ENCODE measurements at places on chromosomes 5 and 9. TPM values are rescaled to one million over a fixed set of nuclear protein-coding genes. Genes with fewer than 3 reads are reported as not detected.
A peak's percentile ranks its signal among the peaks of the same experiment; 100 is the strongest.

DNA sequence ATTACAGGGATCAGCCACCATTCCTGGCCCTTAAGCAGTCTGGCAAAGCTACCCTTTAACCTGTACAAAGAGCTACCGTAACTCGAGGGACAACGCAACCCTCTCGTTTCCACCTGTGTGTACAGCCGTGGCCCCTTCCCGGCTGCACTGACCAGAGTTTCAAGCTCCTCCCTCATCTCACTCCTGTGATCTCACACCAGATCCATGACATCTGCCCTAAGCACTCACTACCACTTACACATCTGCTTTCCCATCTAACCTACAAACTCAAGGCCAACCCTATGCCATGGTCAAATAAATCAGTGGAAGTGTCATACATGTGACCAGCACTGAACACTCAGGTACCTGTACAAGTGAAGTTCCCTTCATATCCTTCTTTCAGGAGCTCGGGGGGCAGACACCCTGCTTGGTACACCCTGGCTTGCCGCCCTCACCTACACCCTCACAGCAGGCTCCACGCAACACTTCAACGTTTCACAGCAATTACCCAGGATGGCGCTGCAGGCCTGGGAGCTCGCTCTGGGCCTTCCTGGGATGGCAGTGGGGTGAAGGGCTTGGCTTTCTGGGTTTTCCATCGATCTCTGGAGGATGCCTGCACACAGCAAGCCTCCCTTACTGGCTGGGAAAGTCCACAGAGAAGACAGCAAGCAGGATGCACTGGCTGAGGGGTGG, 61.7 kb downstream of the PRRT1B start:
- no peak overlapping the region for H3K4me3 ChIP-seq
- H3K4me1 ChIP-seq, result peaks cover 17% of the 10 kb centered on the region
- no peaks in the 10 kb centered on the region for H3K27me3 ChIP-seq
- no peak for DNase-seq
- no peak overlapping the region for H3K27ac ChIP-seq
- H3K36me3 ChIP-seq, result peaks cover 22% of the 10 kb centered on the region

GRCh38 chr5:139569270-139569955, 8.3 kb downstream of the UBE2D2 start:
- no peak overlapping the region for H3K27ac ChIP-seq
- DNase-seq, result no peak
- H3K36me3 ChIP-seq, result no peaks in the 10 kb centered on the region

DNA sequence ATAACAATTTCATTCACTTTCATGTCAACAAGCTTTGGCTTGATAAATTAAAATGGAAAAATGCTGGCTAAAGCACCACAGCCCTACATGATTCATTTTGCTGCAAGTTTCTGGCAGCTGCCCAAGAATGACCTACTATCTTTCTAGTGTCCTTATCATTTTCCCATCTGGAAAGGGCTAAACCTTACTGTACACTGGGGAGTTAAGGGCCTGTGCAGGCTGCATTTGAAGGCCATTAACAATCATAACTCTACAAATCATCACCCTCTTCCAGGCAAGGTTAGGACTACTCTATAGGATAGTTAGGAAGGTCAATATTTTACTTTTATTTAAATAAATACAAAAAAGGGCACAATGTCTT, 579.7 kb upstream of the ZNF608 start:
- H3K27ac ChIP-seq, result no peak overlapping the region
- no peaks in the 10 kb centered on the region for H3K27me3 ChIP-seq
- H3K36me3 ChIP-seq, result no peaks in the 10 kb centered on the region
- DNase-seq, result peak; percentile 93
- H3K4me3 ChIP-seq, result no peak overlapping the region

- H3K27me3 ChIP-seq, result no peaks in the 10 kb centered on the region
- no peak for DNase-seq
- no peak overlapping the region for H3K27ac ChIP-seq
- no peaks in the 10 kb centered on the region for H3K4me1 ChIP-seq
These were observed 15.2 kb upstream of the PPP1R2B start for GRCh38 chr5:156834916-156835315.

- no peak overlapping the region for H3K4me3 ChIP-seq
- DNase-seq, result no peak
- no peak overlapping the region for H3K27ac ChIP-seq
- no peaks in the 10 kb centered on the region for H3K27me3 ChIP-seq
These were observed 46.6 kb upstream of the NPR3 start for GRCh38 chr5:32664523-32664922.

DNA sequence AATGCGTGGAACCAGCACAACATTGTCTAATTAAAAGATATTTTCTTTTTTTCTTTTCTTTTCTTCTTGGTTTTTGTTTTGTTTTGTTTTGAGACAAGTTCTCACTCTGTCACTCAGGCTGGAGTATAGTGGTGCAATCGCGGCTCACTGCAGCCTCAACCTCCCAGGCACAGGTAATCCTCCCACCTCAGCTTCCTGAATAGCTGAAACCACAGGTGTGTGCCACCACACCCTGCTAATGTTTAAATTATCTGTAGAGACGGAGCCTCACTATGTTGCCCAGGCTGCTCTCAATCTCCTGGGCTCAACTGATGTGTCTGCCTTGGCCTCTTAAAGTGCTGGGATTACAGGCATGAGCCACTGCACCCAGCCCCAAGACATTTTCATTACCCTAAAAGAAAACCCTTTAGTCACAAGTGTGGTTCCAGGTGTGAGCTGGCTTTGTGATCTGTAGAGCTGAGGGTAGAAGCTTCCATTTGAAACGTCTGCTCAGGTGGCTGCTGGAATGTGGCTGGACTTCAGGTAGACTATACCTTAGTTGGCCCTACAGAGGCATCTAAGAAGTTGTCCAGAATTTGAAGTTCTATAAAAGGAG, 19.1 kb upstream of the NEK6 start:
- no peak overlapping the region for H3K27ac ChIP-seq
- peaks cover 12% of the 10 kb centered on the region for H3K4me1 ChIP-seq

DNA sequence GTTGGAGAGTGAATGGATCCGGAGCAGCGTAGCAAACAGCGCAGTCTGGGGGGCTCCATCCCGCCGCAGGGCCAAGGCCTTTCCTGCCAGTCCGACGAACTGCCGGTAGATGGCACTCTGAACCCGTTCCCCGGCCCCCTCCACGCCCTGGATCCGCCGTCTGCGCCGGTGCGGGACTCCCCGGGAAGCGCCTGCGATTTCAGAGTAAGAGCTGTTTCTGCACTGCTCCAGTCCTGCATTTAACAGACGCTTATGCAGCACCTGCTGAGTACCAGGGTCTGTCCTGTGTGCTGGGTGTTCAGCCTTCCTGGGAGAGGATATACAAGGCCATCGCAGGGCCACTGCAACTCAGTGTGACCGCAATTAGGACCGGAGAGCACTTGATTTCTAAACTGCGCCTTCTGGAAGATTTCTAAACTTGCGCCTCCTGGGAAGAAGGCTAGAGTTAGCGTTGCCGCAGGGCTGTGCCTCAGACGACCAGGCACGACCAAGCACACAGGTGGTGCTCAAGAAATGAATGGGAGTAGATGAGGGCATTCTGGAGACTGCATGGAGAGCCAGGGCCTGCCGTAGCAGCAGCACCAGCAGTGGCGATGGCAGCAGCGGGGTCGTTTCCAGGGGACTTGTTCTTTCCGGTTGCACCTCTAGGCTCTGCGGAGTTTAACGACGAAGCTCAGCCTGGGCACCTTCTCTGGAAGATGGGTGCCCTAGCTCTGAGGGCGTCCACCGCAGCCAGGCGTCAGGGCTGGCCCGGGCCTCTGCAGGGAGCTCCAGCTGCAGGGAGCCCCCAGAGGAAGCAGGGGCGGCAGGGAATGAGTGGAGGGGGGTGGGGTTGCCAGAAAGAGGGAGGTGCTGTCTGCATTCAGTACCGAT, 14.3 kb upstream of the TIFAB start:
- H3K27me3 ChIP-seq, result peaks cover 50% of the 10 kb centered on the region
- no peaks in the 10 kb centered on the region for H3K36me3 ChIP-seq
- no peak overlapping the region for H3K27ac ChIP-seq
- H3K4me1 ChIP-seq, result peaks cover 3% of the 10 kb centered on the region
- no peak overlapping the region for H3K4me3 ChIP-seq

- H3K4me3 ChIP-seq, result peak overlapping the region; percentile 35
- peaks cover 32% of the 10 kb centered on the region for H3K4me1 ChIP-seq
- peaks cover 2% of the 10 kb centered on the region for H3K36me3 ChIP-seq
- no peaks in the 10 kb centered on the region for H3K27me3 ChIP-seq
- peak; percentile 72 for DNase-seq
These were observed 23.5 kb downstream of the KLF9 start for GRCh38 chr9:70390933-70391341.

GRCh38 chr9:108665521-108666239, 190.1 kb downstream of the ACTL7B start:
- no peaks in the 10 kb centered on the region for H3K4me1 ChIP-seq
- H3K36me3 ChIP-seq, result no peaks in the 10 kb centered on the region
- H3K4me3 ChIP-seq, result no peak overlapping the region
- DNase-seq, result no peak
- H3K27me3 ChIP-seq, result no peaks in the 10 kb centered on the region
- H3K27ac ChIP-seq, result no peak overlapping the region

DNA sequence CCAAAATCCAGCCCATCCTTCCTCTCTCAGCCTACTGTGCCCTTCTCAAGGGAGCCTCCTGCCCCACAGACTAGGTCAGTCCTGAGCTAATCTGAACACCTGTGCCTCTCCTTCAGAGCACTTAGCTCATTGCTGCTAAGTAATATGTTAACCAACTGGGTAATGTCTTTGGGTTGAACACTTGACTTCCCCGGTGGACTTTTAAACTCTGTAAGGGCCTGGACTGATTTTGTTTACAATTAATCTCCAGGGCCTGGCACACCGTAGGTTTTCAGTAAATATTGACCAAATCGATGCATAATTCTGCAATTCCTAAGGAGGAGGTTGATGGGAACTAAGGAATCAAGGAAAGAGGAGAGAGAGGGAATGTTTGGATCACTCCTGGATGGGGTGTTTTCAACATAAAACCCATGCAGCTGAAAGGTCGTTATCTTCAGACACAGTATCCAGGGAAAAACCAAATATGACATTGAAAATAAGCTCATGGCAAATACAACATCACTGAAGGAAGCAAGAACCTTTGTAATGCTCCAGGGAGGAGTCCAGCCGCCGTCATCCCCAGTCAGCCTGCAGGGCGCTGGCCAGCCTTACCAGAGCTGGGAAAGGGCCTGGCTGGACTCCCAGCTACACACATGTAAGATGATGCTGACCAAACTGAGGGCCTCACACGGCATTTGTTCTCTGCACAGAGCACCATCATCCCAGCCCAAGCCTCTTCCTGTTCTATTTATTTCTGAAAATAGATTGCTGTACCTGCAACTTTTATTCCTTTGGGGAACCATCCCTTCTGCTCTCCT, 166.3 kb downstream of the C5orf15 start:
- peaks cover 10% of the 10 kb centered on the region for H3K27me3 ChIP-seq
- H3K27ac ChIP-seq, result no peak overlapping the region
- H3K4me1 ChIP-seq, result no peaks in the 10 kb centered on the region
- no peaks in the 10 kb centered on the region for H3K36me3 ChIP-seq

DNA sequence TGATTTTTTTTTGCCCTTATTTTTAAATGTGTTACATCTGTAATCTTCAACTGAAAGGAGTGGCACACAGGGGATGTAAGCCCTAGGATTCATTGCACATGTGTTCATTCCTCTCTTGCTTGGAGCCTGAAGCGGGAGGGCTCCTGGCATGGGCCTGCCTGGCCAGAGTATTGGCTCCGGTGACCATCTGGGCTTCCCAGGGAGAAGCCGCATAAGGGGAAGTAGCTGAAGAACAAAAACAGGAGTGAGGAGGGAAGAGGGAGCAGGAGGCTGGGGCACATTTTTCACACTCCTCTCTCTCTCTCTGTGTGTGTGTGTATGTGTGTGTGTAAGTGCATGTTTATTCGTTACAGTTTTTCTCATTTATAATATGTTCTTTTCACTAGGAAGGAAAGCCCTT, 269.9 kb downstream of the PRR16 start:
- H3K36me3 ChIP-seq, result no peaks in the 10 kb centered on the region
- DNase-seq, result no peak
- H3K27me3 ChIP-seq, result no peaks in the 10 kb centered on the region
- no peaks in the 10 kb centered on the region for H3K4me1 ChIP-seq
- H3K27ac ChIP-seq, result no peak overlapping the region

DNA sequence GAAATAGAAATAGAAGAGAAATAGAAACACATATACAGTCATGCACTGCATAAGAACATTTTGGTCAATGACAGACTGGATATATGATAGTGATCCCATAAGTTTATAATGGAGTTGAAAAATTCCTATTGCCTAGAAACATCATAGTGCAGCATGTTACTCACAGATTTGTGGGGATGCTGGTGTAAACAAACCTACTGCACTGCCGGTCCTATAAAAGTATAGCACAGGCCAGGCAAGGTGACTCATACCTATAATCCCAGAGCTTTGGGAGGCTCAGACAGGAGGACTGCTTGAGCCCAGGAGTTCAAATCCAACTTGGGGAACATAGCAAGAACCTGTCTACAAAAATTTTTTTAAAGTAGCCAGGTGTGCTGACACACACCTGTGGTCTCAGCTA, 240.6 kb upstream of the MAP3K1 start:
- peaks cover 4% of the 10 kb centered on the region for H3K4me1 ChIP-seq
- no peak overlapping the region for H3K4me3 ChIP-seq
- peaks cover 3% of the 10 kb centered on the region for H3K27me3 ChIP-seq
- no peak for DNase-seq

- no peak overlapping the region for H3K4me3 ChIP-seq
- peaks cover 23% of the 10 kb centered on the region for H3K4me1 ChIP-seq
- peak; percentile 81 for DNase-seq
- H3K27ac ChIP-seq, result no peak overlapping the region
These were observed 70.0 kb upstream of the KLF9 start for GRCh38 chr9:70484232-70485130.

- no peak overlapping the region for H3K4me3 ChIP-seq
- H3K27ac ChIP-seq, result no peak overlapping the region
- H3K36me3 ChIP-seq, result no peaks in the 10 kb centered on the region
- H3K4me1 ChIP-seq, result peaks cover 15% of the 10 kb centered on the region
- H3K27me3 ChIP-seq, result no peaks in the 10 kb centered on the region
These were observed 446.4 kb downstream of the ISL1 start for GRCh38 chr5:51829691-51830090.

GRCh38 chr5:67176936-67177335, 19.7 kb downstream of the CD180 start:
- no peak overlapping the region for H3K27ac ChIP-seq
- no peaks in the 10 kb centered on the region for H3K36me3 ChIP-seq
- no peaks in the 10 kb centered on the region for H3K27me3 ChIP-seq
- peaks cover 2% of the 10 kb centered on the region for H3K4me1 ChIP-seq
- no peak for DNase-seq

DNA sequence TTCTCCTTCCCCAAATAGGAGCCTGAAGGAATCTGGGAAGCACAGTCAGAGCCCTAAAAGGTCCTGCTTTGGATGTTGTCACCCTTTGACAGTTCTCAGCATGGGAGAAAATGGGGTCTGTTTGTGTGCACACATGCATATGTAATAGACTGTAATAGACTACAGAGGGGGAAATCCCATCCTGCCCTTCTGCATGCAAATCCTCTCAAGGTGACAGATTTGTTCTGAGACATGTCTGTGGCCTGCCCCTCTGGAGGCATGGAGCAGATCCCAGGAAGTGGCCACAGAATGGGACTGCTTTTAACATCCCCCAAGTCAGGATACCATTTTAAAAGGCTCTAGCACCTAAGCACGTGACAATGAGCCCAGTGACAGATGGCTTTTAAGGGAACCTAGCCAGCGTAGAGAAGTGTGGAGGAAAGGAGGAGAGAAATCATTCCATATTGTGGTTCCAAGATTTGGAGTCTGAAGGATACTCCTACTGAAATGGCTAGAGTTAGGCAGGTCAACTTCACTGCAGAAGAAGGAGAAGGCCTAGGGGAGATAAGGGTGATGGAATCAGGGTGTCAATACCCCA, 483.5 kb downstream of the SPOCK1 start:
- DNase-seq, result no peak
- H3K27me3 ChIP-seq, result no peaks in the 10 kb centered on the region
- no peaks in the 10 kb centered on the region for H3K4me1 ChIP-seq
- H3K4me3 ChIP-seq, result no peak overlapping the region
- no peak overlapping the region for H3K27ac ChIP-seq

LECT2 gene
- not detected for total RNA-seq

CD72 gene
- total RNA-seq, result not detected

WWC1 gene
- total RNA-seq, result 0.91 TPM

SMIM33 gene
- not detected for total RNA-seq

REEP2 gene
- total RNA-seq, result 4.4 TPM

WDR38 gene
- total RNA-seq, result not detected
